ENCODE measurements at places on chromosomes 7 and 10.

- DNase-seq: no peak
These were observed 2.0 kb downstream of the ZSCAN25 start for GRCh38 chr7:99618726-99619125.

DNA sequence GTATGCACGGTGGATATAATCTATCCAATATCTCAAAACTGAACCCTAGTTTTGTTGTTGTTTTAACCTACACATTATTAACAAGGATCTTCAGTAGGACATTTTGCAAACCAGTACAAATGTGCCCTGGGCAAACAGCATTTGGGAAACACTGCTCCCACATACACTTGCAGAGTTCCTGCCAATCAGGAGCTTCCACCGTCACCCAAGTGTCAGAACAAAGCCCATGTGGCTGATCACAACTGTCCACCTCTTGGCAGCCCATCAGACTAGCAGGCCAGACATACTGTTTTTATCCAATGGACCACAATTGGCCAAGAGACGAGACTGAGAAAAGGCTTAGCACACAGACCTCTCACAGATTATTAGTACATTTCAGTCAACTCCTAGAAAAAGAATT is 200.4 kb downstream of the FAM107B start:
- no peak for DNase-seq

DNA sequence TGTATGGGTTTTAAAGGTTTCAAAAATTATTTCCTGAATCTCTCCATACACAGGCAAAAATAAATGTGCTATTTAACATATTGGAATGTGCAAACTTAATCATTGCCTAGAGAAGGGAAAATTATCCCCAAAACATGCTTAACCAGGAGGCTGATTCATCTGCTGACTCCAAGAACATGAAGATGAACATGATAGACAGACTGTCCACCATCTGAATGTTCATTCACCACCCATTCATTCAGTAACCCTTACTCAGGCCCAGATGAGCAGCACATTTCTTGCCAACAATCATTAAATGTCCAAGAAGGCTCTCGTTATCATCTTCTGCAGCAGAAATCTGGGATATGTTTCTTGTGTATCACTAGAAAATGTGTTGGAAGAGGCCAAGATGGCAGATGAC is 110.6 kb downstream of the PPP1R9A start:
- no peak for DNase-seq

DNA sequence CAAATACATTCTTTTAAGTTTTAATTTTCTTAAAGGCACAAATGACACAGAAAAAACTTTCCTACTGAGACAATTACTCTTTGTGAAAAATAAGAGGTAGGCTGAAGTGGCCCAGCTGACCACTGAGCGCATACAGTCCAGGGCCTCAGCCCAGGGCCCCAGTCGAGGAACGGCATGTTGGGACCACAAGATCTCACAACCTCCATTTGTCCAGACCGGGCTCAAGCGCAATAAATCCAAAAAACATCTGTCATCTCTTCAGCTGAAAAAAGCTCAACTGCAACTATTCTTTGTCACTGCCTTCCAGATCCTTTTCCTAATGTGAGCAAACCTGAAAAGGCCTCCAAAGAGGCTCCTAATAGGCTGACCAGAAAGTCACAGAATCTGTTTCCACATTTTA is 165.8 kb downstream of the SRPK2 start:
- DNase-seq: no peak

DNA sequence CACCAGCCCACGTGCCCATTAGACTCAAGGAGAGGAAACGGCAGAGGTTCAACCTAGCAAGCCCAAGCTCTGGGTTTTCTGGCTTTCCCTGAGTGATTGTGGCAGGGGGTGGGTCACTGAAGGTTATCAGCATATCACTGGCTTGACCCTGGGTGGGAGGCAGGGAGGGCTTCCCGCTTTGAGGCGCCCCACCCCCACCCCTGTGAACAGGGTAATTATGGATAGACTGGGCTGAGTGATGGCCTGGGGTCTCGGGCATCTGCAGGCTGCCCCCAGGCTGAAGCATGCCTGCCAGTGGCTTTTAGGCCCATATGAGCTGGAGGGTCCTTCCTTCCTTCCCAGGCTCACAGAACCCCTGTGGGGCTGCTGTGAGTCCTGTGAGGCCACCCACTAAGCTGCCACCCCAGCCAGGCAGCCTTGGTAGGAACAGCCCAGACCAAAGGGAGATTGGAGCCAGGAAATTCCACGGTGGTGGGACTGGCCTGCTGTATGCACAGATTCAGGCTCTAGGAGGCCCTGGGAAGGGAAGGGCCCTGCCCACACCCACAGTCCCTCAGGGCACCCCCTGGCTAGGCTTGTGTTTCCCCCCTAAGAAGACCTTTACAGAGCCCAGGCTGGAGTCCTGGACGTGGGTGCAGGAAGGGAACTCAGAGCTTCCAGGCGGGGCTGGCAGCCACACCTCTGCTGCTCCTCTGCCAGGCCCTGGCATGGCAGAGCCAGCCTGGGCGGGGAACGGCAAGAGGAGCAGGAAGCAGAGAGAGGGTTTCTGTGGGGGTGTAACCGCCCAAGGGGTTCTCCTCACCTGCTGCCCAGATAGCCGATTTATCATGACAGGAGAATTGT is 33.1 kb downstream of the GPRIN2 start:
- DNase-seq: no peak

GRCh38 chr10:27485368-27485767 is 18.7 kb upstream of the RAB18 start:
- no peak for DNase-seq

DNA sequence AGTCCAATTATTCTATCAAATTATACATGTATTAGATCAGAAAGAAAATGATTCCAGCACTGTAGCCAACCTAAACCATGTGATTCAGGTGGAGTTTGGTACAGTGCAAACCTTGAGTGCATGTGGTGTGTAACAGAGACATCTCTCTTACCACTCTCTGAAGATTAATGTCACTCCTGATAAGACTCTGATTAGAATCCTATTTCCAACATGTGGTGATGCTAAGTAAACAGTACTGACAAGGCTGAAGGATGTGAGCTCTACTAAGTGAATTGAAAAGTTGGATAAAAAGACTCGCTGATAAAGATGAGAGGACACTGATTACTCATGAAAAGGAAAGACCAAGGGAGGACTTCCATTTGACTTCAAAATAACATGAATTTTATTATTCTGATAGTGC is 232.0 kb downstream of the SDK1 start:
- DNase-seq: no peak

DNA sequence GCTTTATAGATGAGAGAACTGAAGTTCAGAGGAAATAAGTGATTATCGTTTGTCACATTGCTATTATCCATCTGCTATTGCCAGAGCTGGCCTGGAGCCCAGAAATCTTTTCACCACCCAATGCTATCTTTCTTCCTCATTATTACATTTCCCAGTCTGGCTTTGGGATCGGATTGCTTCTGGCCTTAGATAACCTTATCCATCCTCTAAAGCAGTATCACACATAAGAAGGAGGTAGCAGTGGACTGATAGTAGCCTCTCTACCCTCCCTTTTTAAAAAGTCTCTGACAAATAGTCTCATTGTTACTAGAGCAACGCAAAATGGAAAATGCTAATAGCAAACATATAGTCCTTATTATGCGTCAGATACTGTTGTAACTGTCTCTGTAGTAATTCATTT is 1.3 kb upstream of the CLDN12 start:
- DNase-seq: no peak

DNA sequence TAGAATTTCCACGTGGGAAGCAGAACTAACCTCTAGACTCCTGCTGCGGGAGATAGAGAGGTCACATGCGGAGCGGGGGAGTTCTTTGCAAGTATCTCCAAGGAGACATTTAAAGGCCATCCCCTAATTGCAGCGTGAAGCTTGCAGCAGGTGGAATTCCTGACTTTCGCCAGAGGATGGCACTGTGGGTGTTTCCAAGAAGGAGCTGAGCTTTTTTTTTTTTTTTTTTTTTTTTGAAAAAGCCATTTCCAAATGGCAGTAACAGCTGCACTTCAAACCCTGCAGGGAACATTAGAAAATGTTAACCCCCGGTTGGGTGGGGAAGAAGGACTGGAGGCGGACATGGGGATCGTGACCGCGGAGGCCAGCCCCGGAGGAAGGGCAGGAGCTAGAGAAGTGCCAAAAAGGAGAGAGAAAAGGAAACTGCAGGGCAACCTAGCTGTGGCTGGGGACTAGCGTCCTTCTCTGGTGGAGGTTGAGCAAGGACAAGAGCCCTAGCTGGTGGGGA is 487.7 kb downstream of the TYW1 start:
- no peak for DNase-seq

DNA sequence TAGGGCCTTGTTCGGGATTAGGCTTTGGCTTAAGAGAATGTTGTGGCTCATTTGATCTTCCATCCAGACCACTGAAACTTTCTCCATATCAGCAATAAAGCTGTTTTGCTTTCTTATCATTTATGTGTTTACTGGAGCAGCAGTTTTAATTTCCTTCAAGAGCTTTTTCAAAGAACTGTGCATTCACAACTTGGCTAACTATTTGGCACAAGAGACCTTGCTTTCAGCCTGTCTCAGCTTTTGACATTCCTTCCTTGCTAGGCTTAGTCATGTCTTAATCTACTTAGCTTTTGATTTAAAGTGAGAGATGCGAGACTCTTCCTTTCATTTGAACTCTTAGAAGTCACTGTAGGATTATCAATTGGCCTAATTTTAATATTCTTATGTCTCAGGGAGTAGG is 19.1 kb upstream of the AKR1B1 start:
- no peak for DNase-seq

DNA sequence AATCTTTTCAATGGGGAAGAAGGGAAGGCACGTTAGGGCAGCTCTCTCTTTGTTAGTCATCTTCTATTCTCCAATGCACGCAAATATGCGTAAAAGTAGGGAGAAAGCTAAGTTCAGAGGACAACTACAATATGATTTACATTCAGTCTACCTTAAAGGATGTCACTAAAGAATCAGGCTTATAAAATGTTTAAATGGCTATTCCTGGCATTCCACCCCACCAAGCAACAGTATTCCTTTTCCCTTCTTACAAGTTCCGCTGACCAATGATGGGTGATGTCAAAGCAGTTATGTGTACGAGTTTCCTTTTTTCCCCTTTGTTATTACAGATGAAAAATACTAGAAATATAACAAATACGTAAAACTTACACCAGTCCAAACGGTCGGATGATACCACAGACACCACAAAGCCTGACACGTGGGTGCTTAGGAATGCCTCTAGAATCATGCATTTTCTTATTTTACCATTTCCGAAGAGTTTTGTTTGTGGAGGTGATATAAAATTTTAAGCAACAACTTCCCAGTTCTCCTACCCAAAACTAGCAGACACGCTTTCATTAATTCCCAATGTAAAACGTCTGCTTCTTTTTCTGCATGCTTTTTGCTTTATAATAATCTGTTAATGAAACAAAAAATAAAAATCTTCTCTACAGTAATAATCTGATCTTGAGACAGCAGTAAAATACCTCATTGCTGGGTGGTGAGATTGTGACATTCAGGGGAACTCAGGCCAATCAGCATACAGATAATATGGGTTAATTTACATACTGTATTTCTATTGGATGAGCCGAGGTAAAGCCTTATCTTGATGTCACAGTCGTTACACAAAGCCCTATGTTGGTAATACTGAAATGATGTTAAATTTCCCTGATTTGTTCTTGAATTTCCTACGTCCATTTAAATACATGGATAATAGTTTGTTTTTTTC is 708 bp upstream of the GPR85 start:
- no peak for DNase-seq

DNA sequence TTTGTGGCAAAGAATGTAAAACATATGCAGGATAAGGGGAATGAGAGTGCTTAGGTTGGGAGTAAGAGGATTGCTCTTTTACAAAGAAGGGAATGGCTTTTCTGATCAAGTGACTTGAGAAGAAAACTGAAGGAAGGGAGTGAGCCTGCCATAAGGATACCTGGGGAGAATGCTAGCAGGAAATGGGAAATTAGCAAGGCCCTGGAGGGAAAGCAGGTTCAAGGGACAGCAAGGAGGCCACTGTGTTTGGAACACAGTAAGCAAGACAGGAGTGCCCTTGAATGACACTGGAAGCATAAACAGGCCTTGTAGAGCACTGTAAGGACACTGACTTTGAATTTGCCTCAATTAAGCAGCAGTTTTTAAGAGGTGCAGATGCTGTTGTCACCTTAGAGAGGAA is 1069.9 kb downstream of the DNAJB9 start:
- no peak for DNase-seq

DNA sequence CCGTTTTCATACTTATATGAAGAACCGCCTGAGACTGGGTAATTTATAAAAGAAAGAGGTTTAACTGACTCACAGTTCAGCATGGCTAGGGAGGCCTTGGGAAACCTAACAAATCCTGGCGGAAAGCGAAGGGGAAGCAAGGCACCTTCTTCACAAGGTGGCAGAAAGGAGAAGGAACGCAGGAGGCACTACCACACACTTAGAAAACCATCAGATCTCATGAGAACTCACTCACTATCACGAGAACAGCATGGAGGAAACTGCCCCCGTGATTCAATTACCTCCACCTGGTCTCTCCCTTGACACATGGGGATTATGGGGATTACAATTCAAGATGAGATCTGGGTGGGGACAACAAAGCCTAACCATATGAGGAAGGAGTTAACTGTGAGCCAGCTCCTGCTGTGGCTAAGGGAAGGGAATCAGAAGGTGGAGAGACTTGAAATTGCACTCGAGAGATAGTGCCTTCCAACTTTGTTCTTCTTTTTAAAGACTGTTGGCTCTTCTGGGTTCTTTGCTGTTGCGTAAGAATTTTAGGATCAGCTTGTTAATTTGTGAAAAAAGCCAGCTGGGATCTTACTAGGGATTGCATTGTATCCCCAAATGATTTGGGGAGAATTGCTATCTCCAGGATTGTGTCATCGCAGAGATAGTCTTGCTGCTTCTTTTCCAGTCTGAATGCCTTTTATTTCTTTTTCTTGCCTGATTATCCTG is 21.0 kb downstream of the OPTN start:
- DNase-seq: no peak

DNA sequence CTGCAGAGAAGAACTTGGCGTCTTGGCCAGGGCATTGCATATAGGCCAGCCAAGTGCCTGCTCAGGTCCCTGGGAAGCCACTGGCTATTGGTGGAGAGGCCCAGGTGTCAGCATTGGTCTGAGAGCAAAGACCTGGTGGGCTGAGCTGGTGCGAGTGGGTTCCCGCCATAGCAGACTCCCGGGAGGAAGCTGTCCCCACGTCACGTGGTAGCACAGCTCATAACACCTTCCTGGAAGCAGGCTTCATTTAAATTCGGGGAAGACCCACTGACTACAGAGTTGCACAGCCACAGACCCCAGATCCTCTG is 130.5 kb downstream of the WDR37 start:
- no peak for DNase-seq

DNA sequence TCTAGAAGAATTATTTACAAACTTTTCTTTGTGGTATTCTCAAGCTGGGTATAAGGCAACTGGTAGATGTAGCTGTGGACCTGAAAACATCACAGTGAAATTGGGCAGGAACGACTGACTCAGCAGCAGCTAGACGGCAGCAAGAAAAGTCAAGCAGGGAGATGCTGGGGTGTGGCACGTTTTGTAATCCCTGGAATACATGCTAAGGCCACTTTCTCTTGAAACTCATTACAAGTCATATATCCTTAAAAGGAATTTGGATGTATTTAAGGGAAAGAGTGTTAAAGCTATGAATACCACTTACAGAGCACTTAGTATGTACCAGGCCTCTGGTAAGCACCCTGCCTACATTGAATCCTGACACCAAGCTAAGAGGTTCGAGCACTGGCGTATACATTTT is 17.4 kb downstream of the BEND7 start:
- no peak for DNase-seq
